EH (cell line): ENCODE measurements at places on chromosomes 5 and 9.

- peak; percentile 69 for DNase-seq
Observed at GRCh38 chr5:132830436-132831094, at the start of gene SHROOM1. Gene SHROOM1, minus strand, starts transcription at chr5:132830647. Its CDS starts 4,507 bp downstream, at chr5:132826140.

DNA sequence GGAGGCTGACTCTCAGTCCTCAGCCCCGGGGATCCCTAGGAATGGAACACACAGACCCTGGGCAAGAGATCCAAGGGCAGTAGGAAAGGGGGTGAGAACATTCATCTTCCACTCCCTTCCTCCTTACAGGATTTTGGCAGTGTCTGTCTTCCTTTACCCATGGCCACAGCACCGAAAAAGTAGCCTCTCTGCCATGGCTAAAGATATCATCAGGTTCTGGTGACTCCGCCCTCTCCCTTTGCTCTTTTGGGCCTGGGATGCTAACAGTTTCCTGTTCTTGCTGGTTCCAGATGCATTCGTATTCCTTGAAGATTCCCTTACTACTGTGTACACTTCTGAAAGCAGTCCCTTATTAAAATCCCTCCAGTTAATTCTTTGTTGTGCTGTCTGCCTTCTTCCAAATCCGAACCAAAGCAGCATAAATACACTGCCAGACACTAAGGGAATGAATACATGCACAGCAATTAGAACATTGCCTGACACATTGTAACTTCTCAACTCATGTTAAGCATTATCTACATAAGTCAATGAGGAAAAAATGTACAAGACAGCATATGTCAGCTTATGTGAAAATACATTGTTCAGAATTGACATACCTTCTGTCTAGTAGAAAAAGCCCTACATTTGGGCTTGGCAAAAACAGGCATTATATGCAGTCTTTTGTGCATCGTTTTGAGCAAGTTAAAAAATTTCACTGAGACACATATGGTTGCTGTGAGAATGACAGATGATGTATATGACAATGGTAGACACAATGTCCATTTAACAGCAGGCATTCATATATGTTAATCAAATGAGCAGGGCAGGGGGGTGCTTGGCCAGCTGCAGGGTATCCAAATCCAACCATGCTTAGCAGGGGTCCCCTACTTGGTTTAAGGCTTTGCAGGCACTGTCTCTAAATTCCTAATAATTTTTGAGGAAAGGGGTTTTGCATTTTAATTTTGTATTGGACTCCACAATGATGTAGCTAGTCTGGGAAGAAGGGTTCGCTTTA is 58.8 kb upstream of the RAI14 start:
- DNase-seq = peak; percentile 50

GRCh38 chr9:3777137-3777536 is 251.3 kb upstream of the RFX3 start:
- DNase-seq = no peak

DNA sequence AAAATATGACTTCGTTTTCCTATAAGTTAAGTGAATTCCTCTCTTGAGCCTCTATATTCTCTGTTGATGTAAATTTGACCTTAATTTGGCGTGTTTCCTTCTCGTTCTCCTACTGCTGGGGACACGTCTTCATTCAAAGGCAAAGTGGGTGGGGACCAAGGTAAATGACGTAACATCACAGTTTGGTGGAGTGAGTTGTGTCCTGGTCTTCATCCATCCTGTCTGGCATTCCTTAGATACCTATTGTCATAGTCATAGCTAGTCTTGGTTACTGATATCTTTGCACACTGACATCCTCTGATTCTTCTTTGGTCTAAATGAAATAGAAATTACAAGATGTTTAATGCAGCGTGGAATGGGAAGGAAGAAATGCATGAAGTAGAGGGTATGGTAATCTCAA is 108.5 kb downstream of the NNT start:
- peak; percentile 66 for DNase-seq

DNA sequence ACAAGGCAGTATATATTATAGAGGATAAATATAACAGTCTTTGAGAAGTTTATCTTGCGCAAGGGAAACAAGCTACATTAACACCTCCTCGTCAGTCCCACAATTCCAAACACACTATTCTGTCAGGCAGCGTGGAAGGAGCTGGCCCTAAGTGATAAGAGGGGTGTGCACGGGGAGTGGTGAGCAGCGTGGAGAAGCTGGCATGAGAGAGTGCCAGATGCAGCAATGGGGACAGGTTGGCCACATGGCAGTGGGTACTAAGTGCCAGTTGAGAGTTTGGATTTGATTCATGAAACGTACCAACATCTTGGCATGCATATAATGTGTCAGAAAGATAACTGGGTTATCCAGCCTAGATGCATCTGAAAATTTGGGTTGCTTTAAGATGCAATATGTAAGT is 460.2 kb downstream of the ICE1 start:
- no peak for DNase-seq

DNA sequence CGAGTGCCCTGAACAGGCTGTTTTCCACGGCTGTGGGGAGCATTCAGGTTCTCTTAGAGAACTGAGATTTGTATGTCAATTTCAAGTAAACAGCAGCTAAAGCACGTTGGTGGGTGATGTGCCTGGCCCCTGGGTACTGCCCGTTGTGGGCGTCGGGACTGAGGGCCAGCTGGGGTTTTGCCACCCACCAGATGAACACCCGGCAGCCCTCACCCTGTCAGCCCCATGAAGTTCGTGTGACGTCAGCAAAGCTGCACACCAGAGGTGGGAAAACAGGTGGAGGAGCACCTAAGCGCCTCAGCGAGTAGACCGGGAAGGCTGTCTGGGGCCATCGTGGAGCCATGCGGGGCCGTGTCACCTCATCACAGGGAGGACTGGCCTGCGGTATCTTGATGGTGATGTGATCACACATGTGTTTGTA is 9.2 kb downstream of the CEP72 start:
- no peak for DNase-seq

DNA sequence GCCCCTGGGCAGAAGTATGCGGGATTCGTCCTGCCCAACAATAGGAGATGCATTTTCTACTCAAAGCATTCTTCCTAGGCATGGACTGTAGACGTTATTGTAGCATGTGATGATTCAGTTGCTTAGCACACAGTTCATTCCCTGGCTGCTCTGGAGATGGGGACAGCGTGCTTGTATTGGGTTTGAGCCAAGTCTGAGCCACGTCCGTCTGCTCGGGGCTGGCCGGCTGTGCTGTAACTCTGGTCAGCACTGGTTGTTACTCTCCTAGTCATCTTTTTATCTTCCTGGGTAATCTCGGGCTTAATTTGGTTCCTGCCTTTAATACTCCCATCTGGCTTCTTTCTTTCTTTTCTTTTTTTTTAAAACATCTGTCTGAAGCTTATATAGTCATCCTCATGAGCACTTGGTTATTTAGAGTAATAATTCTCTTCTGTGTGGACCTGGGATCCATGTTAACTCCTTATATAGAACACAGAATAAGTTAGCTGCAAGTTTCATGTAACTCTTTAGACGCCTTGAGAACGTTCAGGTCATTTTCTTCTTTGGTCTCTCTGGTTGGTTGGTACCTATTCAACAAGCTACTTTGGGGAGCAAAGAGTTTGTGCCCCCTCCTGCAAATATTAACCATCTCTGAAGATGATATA is 118.8 kb upstream of the RPS23 start:
- DNase-seq = peak; percentile 100

DNA sequence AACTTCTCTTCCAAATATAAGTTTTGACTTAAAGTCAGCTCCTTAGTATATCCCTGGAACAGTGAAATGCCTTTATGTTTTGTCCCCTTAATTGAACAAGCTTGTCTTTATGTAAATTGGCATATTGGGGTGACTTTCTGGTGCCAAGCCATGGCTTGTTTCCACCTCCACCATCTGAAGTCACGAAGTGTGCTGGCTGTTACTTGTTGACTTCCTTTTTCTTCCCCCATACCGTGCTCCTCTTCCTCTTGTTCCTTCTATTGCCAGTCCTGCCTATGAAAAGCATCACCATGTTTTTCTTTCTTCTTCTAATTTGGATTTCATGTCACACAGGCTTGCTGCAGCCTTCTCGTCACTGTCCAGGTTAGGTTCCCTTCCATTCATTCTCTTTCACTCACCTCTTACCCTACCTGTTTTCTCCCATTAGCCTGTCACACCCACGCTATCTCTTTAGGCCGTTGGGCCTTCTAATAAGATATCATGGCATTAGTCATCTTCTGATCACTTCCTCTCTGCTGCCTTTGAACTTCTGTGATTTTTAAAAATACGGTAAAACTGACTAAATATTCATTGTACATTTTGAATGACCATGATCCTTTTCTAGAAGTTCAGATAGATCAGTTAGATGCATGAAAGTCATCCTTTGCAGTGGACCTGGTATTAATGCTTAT is 48.1 kb downstream of the IQGAP2 start:
- DNase-seq = no peak

DNA sequence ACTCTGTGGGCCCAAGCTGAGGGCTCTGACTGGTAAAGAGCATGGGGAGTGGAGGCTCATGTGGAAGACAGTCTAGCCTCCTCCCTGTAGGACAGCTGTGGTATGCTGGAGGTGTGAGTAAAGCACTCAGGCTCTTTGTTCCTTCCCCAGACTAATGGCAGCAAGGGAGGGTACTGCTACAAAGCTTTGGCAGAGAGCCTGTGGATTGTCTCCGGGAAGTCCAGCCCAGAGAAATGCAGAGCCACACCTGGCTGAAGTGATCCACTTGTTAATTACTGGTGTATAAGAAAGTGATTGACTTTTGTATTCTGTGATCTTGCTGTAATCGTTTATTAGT is 161.7 kb downstream of the OXCT1 start:
- DNase-seq = no peak

- DNase-seq = peak; percentile 63
Observed at GRCh38 chr9:136978073-136978864, 965 bp downstream of the PTGDS start.

GRCh38 chr9:13929013-13929412 is 384.9 kb downstream of the NFIB start:
- no peak for DNase-seq

DNA sequence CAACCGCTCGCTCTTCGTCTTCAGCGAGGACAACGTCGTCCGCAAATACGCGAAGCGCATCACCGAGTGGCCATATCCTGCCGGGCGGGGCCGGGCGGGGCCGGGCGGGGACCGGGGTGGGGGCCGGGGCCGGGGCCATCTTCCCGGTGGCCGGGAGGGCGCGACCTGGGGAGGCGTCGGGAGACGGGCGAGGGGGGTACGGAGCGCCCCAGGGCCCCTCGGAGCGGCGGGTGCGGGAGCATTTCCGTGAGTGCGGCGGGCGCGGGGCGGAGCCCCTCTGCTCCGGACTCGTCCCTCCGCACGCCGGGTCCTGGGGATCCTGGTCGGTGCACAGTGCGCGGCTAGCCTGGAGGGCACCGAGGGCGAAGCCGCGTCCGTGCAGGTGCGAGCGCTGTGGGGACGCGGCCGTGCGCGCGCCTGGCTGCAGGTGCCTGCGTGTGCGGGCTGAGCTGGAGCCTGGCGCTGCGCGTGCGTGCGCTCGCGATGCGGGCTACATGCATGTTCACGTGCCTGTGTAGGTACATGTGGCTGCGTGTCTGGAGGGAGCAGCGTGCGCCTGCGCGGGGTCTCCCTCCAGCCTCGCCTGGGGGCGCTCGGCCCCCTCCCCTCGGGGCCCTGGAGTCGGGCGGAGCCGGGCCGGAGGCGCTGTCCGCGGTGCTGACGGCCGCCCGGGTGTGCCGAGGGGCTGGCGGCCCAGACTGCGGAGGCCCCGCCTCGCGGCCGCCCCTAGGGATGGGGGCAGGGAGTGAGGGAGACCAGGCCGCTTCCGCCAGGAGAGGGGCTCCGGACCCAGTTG is 762 bp downstream of the CACNA1B start:
- no peak for DNase-seq

DNA sequence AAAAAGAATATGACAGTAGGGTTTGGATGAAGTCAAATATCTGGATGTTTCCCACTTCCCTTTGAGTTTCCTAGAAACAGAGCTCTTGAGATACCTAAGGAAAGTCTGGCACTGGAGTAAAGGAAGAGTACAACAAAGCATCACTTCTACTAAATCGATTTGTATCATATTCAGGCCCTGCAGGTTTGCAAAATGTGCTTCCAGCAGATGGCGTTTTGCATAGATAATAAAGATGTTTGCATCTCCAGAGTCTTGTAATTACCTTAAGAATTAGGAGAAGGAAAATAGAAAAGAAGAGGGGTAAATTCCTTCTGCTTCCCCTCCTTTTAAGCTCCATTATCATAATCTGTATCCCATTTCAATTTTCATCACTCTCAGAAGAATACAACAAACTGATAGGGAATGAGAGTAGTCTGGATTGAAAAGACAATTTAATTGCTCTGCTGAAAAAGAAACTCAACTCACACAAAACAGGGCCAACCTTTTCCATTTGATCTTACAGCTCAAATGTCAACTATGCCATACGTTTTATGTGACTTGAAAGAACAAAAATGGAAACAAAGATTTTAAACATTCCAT is 380.4 kb downstream of the PTPRD start:
- no peak for DNase-seq

GRCh38 chr9:76654051-76654461 is 110.2 kb upstream of the PCA3 start:
- DNase-seq = peak; percentile 70

- no peak for DNase-seq
Observed at GRCh38 chr9:12166518-12166917, 526.7 kb upstream of the TYRP1 start.

GRCh38 chr9:114462791-114463190 is 42.5 kb downstream of the WHRN start:
- DNase-seq = peak; percentile 33

DNA sequence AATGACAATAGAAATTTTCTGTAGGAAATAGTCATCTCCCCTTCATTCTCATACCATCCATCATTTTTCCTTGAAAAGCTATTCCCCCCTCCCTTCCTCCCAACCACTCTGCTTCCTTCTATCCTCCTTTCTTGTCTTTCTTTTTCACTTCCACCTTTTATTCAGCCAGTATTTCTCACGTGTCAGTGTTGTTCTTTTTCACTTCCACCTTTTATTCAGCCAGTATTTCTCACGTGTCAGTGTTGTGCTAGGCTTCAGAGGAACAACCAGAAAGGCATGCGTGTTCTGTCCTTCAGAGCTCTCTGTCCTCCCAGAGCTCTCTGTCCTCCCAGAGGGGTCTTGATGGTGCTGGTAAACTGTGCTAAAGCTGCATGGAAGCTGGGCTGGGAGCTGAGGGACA is 419.6 kb downstream of the GADD45G start:
- no peak for DNase-seq

DNA sequence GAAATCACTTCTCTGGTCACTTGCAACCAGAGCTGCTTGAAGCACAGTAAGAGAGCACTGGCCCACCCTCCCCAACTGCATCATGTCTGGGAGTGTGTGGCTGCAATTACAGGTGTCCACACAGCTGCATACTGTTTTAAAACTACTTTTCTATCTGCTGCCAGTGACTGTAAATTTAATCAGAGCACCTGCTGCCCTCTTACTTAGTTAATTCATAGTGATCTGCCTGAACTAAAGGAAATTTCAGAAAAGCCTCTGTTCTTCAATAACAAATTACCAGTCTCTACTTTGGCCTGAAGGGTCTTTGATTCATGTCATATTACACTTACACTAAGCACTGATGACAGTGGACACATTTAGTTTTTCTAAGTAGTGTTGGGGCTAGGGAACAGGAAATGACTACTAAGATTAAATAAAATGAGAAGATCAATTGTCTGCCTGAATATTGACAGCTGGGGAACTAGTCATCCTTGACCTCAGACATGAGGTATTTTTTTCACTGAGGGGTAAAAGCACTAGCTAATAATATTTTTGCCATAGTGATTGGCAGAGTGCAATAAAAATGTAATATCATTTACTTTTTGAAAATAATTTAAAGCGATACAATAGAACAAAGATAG is 788.9 kb upstream of the GRAMD2B start:
- DNase-seq = no peak

GRCh38 chr5:56091664-56092063 is 96.9 kb upstream of the IL6ST start:
- DNase-seq = no peak

- peak; percentile 54 for DNase-seq
Observed at GRCh38 chr5:125348936-125349831, 602.7 kb upstream of the ZNF608 start.
